ENCODE measurements at places on chromosomes 2 and 18.
A peak's percentile ranks its signal among the peaks of the same experiment; 100 is the strongest.

GRCh38 chr2:107376909-107377308 is 449.8 kb upstream of the RGPD4 start:
- peak; percentile 18 for DNase-seq

DNA sequence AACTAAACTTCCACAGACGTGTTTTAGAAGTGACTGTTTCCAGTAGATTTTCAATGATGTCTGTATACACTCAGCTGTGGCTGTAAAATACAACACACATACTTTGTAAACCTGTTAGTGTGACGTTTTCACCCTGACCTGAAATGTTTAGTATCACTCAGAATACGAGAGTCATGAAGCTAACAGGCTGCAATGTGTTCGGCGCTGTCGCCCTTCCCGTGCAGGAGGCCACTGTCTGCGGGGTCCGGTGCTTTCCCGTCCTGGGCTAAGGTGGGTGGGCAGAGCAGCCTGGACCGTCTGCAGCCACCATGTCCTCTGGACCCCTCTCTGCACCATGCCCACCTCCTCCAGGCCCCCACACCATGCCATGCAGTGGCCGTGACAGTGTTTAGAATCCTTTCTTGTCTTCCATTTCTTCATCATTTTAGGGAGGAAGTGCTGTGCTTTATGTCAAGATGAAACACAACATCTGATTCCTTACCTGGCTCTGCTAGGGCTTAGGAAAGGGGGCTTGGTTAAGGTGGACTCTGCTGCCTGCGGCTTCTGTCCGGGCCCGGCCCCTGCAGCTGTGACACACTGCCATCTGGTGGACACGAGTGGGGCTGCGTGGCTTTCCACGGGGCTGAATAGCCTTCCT is 53.8 kb upstream of the RBM44 start:
- DNase-seq: peak; percentile 73

- no peak for DNase-seq
Measured at GRCh38 chr2:172965433-172966212, 110.0 kb upstream of the MAP3K20 start.

DNA sequence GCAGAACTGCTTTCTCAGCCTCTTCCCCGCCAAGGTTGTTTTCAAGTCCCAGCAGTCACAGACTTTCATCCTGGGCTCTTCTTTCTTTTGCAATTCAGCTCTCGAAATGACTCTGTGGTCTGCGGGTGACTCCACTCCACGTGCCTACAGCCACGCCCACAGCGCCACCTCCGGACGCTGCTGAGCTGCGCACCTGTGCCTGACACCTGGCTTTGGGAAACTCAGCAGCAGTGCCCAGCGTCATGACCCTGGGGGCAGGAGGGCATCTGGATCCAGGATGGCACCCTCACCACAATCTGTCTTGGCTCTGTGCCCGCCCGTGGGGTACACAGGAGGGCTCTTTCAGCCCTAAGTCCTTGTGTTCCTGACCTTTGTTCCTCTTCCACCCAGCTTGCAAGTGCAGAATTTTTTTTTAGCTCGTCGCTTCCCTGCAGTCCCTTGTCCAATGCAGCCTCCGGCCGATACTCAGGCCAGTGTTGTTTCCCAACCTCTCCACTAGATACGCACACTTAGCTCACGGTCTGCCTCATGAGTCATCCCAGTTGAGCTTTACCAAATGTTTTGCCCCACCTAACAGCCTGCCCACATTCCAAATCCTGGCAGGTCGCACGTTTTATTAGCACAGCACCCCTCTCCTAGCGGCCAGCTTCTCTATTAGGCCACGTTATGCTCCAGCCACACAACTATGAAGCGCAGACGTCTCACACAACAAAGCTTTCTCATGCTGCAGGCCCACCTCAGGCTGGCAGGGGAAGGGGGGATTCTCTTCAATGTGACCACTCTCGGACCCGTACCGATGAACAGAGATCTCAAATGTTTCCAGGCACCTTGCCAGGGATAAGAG is 6.5 kb upstream of the CAPN10 start:
- peak; percentile 77 for DNase-seq

GRCh38 chr18:56488739-56489138 is 149.7 kb downstream of the TXNL1 start:
- no peak for DNase-seq

- DNase-seq: no peak
Measured at GRCh38 chr2:237693291-237693994, 66.1 kb downstream of the LRRFIP1 start.

- no peak for DNase-seq
Measured at GRCh38 chr2:26704441-26704977, 12.0 kb downstream of the KCNK3 start.

DNA sequence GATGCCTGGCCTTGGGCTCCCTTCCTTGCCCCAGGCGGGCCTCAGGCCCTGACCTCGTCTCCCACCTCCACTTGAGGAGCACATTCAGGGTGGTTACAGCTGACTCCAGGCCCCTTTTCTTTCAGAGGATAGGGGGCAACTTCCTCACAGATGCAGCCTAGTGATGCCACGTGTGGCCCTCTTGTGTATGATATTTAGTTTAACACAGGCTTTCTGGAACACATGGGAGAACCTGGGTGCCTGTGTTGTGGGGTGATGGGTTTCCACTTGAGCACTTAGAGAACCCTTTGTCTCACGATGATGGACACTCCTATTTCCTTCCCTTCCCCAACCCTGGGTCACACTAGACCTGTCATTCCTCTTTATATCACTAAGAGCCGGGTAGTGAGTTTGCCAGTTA is 6.8 kb upstream of the KCNS3 start:
- no peak for DNase-seq

GRCh38 chr2:213156717-213157116 is 5.3 kb upstream of the IKZF2 start:
- DNase-seq: no peak

- no peak for DNase-seq
Measured at GRCh38 chr18:7926526-7926925, 359.4 kb downstream of the PTPRM start.

- no peak for DNase-seq
Measured at GRCh38 chr2:54077088-54077900, 38.1 kb upstream of the ACYP2 start.

DNA sequence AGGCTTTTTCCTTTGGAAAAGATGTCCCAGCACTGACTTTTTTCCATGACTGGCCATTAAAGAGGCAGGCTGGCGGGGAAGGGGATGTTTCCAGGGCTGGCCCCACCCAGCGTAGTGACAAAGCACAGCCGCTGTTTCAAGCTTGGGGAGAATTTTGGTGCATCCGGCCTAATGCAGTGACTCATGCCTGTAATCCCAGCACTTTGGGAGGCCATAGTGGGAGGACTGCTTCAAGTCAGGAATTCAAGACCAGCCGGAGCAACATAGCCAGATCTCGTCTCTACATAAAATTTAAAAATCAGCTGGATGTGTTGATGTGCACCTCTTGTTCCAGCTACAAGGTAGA is 78.0 kb upstream of the SH3BP4 start:
- DNase-seq: peak; percentile 75

GRCh38 chr2:102487761-102488462 is 14.9 kb downstream of the SLC9A4 start:
- DNase-seq: no peak

DNA sequence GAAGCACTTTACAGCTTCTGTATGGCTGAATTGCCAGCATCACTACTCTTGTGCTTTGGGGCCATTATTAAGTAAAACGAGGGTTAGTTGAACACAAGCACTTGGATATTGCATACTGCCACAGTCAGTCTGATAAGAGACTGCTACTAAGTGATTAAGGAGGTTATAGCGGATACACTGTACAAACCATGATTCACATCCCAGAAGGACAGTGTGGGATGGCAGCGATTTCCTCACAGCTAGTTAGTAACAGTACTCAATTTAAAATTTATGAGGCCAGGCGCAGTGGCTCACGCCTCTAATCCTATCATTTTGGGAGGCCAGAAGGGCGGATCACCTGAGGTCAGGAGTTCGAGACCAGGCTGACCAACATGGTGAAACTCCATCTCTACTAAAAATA is 2.6 kb upstream of the BMPR2 start:
- no peak for DNase-seq

- DNase-seq: no peak
Measured at GRCh38 chr2:233979748-233980147, 62.6 kb downstream of the TRPM8 start.

DNA sequence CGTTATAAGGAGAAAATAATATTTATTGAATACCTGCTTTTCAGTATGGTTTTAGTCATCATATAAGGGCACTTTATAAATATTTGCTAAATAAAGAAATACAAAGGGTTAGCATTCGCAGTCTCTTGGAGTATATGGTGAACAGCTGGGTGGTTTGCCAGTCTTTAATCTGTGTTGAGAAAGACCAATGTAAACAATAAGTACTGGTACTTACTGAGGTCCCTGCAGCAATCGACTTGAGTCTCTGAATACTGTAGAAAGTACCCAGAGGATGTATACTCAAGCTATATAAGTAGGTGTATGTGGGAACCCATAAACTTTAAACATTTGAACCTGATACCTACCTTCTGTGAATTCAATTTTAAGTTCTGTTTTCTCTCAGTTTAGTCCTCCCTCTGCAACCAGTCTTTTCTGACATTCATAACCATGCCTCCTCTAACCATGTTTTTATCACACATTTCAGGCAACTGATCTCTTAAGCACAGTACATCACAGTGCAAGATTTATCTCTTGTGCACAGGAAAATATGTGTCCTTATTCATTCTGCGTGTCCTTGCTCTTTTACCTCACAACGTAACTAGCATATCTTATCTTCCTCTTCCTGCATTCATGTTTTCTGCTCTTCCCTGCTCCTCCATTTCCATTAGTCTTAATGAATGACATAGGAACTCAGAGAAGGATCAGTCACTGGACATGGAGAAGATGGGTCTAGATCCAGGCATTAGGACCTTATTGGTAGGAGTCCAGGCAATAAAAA is 21.7 kb downstream of the C18orf63 start:
- no peak for DNase-seq

- DNase-seq: no peak
Measured at GRCh38 chr2:182817558-182817957, 48.9 kb downstream of the FRZB start.

DNA sequence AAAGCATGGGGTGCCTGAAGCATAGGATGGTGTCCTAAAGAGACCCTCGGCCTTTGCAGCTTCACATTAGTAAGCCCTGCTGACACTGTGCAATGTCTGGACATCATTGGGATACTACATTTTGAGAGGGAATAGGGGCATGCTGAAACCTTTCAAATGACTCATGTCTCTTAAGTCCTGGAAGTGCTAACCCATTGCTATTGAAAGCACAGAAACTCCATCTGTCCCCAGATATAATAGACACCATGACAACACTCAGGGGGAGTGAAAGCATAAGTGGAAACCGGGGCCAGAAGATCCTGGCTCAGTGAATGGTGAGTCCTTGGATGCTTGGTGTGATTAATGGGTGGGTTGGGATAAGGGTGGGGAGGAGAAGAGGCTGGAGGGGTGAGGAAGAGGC is 595.5 kb upstream of the ID2 start:
- no peak for DNase-seq

DNA sequence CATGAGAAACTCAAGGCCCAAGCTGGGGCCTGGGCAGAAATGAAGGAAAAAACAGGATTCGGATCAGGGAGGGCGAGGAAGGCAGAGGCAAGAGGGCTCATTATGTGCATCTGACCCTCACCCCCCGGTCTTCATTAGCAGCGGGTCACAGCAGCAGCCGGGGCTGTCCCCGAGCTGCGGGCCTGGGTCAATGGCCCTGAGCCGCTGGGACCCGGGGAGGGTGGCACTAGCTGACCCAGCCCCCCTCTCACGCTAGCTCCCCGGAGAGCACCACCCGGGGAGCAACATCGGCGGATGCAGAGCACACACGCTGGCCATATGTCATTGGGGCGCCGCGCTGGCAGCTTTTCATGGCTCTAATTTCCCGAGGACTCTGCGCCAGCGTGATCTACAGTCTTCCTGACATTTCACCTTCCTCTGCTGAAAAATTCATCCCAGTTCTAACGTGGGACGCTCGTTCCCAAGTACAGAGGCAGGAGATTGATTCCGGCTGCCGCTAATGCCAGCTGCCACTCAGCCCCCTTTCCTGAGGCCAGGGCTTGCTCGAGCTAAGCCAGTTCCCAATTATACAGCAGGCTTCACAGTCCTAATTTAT is 63.7 kb downstream of the EIPR1 start:
- DNase-seq: no peak

GRCh38 chr2:71207601-71208000 is 19.3 kb downstream of the PAIP2B start:
- no peak for DNase-seq

GRCh38 chr2:112783187-112783714 is 1.0 kb downstream of the IL1A start:
- no peak for DNase-seq

DNA sequence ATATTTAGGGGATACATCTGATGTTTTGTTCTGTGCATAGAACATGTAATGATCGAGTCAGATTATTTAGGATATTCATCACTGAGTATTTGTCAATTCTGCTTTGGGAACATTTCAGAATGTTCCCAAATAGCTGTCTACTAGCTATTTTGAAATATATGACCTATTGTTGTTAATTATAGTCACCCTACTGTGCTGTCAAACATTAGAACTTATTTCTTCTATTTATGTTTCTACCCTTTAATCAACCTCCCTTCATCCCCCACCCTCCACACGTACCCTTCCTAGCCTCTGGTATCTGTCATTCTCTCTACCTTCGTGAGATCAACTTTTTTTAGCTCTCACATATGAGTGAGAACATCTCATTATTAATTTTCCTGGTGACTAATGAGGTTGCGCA is 40.9 kb downstream of the ANKRD12 start:
- DNase-seq: no peak

GRCh38 chr2:221216636-221217035 is 355.5 kb downstream of the EPHA4 start:
- no peak for DNase-seq

DNA sequence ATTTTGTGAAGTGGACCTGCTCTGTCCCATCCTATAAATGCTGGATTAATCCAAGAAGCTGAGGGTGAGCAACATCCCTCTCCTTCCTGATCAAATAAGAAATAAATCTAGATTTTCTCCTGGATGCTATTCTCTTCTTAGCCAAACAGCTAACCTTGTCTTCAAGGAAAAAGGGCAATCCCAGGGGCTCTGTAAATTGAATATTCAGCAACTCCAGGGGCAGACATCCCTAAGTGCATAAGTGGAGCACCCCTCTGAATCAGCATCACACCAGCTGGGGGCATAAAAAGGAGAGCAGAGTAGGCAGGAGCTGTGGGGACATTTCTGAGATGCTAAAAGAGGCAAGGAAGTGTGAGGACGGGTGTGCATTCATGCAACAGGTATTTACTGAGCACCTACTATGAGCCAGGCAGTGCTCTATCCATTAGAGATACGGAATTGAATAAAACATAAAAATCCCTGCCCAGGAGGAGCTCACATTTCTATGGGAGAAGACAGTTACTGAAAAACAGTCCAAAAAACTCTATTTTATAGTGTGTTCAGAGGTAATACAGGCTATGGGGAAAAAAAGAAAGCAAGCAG is 2.8 kb upstream of the STEAP3 start:
- no peak for DNase-seq

DNA sequence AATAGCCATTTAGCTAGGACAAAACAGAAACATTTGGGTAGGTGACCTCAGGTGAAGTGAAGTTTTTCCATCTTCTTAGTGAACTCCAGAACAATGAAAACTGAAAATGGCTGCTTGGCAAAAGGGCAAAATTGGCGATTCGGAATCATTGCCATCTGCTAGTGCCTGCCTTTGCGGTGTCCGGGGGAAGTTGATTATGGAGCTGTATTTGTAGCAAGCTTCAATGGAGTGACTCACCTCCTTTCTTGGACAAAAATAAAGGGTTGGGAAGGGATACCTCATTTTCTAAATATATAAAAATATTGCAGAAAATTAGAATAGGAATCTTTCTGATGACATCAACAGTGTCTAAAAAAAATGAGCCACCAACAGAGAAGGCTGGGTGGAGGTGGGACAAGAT is 460.5 kb downstream of the TGIF1 start:
- DNase-seq: no peak

- DNase-seq: no peak
Measured at GRCh38 chr2:62443886-62444285, 62.1 kb downstream of the TMEM17 start.
